ENCODE measurements at places on chromosomes 3 and 15.
A peak's percentile ranks its signal among the peaks of the same experiment; 100 is the strongest.

GRCh38 chr3:186254676-186255650 is 107.1 kb downstream of the DGKG start:
- peak; percentile 68 for DNase-seq

- DNase-seq = peak; percentile 53
These were observed 29.9 kb upstream of the ST3GAL6 start for GRCh38 chr3:98733053-98733811.

GRCh38 chr15:59104912-59105732 is at the start of gene CCNB2:
CCNB2 (plus strand) TSS chr15:59105146; CDS start chr15:59105269, 123 bp downstream.
- DNase-seq = peak; percentile 91

GRCh38 chr3:66702126-66702525 is 201.3 kb upstream of the LRIG1 start:
- no peak for DNase-seq

- no peak for DNase-seq
These were observed 207.1 kb downstream of the LRRN1 start for GRCh38 chr3:4006288-4006687.

DNA sequence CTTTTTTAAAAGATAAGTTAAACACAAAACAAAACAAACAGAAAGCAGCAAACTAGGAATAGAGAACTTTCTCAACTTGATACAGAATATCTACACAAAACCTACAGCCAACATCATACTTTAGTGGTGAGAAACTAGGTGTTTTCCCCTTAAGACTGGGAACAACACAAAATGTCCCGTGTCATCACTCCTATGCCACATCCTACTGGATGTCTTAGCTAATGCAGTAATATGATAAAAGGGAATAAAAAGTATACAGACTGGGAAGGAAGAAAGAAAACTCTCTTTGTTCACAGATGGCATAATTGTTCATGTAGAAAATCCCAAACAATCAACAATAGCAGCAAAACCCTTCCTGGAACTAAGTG is 45.9 kb downstream of the TMEM45A start:
- DNase-seq = no peak

- no peak for DNase-seq
These were observed 1.8 kb downstream of the PXK start for GRCh38 chr3:58334506-58334884.

DNA sequence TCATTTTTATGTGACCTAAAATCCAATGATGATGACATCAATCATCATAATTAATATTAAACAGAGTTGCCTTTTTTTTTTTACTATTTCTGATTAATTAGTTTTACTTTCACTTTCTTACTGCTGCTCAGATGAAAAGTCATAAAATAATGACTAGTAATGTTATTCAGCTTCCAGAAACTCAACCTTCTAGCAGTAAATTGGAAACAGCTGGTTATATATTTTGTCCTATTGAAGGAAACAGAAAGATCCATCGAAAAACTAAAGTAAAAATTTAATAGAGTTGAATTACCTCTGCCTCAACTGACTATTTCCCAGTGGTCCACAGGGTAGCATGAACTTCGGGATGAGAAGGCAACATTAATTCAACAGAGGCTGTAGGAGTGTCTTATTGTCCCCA is 107.1 kb upstream of the PTX3 start:
- no peak for DNase-seq

GRCh38 chr3:125398952-125399351 is 23.8 kb upstream of the ZNF148 start:
- DNase-seq = peak; percentile 26

GRCh38 chr15:23561914-23562313 is 3.6 kb upstream of the MKRN3 start:
- DNase-seq = no peak

- DNase-seq = no peak
These were observed 3.9 kb upstream of the PLCH1 start for GRCh38 chr3:155748611-155749365.

DNA sequence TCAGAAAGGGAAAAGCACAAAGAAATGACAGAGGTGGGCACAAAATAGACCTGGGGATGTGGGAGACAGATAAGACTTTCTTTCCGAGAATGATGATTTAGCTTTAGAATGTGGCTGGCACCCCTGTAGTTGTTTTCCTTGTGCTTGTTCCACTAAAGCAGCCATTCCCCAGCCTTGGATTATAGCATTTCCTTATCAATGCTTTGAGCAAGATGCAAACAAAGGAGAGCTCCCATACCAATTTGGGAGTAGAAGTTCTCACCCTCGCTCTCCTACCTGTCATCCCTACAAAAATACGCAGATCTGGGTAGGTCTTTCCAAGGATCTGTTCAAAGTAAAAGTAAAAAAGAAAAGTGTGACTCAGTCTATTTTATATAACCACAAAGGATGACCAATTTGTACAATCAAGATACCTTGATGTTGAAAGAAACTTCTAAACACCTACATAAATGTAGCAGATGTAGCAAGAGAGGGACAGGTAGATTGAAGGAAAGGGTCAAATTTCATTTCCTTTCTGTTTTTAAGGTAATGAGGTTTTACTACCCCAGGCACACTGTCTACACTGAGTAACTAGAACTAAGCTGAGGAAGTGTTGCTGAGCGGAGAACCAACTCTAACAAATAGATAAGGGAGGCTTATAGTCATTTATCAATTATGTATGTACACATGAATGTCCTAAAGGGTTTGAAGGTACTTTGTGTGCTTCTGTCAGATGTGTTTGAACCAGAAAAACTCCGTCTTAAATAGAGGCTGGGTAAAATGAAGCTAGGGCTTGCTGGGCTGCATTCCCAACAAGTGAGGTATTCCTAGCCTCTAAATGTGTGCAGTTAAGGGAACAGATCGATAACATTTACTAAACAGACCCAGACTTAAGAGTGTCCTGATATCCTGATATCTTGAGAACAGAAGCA is 91.1 kb upstream of the LRRN1 start:
- no peak for DNase-seq

GRCh38 chr3:71817262-71817661 is 32.3 kb upstream of the PROK2 start:
- DNase-seq = no peak

DNA sequence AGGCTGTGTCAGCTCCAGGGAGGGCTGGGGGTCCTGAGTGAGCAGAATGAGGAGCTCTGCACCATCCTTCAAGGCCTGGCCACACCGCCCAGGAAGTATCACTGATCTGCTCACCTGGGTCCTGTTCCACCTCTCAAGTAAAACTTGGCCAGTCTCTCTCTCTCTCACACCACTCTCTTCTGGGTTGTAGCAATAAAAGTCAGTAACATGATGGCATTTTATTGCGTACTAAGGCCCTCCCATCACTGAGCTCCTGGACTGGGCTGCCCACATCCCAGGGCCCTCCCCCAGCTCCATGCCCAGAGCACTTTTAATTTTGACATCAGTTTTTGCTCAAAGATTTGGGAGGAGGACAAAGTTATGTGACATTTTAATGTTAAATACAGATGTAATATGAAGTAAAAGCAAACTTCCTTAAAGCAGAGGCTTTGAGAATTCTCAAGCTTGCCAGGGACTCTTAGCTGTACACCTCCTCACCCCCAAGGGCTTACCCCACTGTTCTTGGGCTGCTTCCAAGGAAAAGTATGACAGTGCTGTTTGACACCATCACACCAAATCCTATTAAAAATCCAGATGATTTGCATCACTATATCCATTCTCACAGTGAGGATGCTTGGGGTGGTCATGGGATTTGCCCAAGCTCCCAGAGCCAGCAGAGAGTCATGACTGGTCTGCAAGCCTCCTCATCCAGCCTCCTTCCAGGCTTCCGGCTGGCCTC is 105.1 kb upstream of the SLCO2A1 start:
- DNase-seq = no peak

DNA sequence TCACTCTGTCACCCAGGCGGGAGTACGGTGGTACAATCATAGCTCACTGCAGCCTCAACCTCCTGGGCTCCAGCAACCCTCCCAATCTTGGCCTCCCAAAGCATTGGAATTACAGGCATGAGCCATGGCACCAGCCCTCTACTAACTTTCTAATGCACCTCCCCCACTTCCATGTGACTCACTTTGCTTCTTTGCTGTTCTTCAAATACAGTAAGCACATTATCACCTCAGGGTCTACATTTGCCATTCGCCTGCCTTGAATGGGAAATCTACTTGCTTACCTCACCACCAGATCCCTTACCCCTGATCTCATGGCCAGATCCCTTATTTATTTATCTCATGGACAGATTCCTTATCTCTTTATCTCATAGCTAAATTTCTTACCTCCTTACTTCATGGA is 235.3 kb downstream of the KCNMB2 start:
- DNase-seq = no peak

- DNase-seq = no peak
These were observed 191.5 kb downstream of the FOXB1 start for GRCh38 chr15:60195611-60196010.

DNA sequence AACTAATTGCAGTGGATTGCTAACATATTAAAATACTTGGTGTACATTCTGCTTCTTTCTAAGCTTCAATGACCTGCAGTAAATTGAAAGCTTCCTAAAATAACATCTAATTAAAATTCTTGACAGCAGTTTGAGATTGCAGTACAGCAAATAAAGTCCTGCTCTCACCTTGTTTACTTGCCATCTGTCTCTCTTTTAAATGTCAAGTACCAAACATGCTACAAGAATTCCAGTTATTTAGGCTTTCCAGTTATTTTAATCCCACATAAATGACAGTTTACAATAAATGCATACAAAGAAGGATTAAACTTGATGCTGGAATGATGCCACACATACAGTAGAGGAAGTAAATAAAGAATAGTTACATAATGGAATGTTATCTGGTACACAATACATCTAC is 33.2 kb downstream of the CBLB start:
- no peak for DNase-seq

- DNase-seq = no peak
These were observed 54.4 kb downstream of the CCDC66 start for GRCh38 chr3:56611364-56611763.

- DNase-seq = no peak
These were observed 170.2 kb upstream of the IL12A start for GRCh38 chr3:159818399-159818798.

DNA sequence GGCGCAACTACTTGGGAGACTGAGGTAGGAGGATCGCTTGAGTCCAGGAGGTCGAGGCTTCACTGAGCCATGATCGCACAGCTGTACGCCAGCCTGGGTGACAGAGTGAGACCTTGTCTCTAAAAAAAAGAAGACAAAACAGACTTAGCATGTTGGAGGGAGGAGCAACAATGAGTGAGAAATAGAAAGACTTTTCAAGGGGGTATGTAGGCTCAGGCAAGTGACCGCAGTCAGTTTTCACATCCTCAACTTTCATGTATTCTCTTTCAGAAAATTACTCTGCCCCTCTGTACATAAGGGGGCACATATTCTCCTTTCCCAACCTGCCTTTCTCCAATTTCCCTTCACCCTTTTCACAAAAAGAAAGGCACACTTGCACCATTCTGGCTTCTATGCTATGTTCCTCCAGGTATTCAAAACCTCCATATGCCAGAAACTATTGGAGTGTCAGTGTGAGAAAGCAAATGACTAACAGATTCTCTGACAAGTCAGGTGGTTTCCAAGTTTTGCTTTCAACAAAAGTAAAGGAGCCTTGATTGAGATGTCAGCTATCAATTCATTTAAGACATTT is 7.6 kb downstream of the NSUN3 start:
- DNase-seq = peak; percentile 21

GRCh38 chr3:148718982-148719862 is 21.5 kb downstream of the AGTR1 start:
- DNase-seq = no peak

- DNase-seq = no peak
These were observed 9.6 kb downstream of the EMC3 start for GRCh38 chr3:9976721-9977709.

GRCh38 chr15:72272213-72272996 is at the start of gene PARP6:
PARP6 (minus strand) TSS chr15:72272554; CDS start chr15:72267477, 5,077 bp downstream.
- peak; percentile 99 for DNase-seq

- DNase-seq = no peak
These were observed 49.7 kb downstream of the PDE8A start for GRCh38 chr15:85031086-85031943.

DNA sequence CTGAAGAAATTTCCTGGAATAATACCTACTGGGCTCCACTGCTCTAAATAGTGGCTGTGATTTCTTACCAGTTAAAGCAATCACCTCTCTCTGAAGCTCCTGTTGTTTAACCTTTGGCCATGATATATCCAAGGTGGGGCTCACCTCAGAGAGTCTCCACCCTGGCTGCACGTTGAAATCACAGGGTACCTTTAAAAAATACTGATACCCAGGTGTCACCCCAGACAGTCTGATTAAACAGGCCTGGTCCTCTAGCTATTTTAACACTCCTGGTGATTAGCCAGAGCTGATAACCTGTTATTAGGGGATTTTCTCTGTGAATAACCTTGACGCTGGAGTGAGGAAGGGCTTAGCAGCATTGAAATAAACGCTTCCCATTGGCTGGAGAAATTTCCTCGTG is 22.3 kb upstream of the ZBTB38 start:
- no peak for DNase-seq

GRCh38 chr15:80695099-80695910 is at the start of gene ABHD17C:
ABHD17C (plus strand) TSS chr15:80695310; CDS start chr15:80695430, 120 bp downstream.
- peak; percentile 92 for DNase-seq

GRCh38 chr15:24318981-24319380 is 356.6 kb upstream of the NPAP1 start:
- no peak for DNase-seq

DNA sequence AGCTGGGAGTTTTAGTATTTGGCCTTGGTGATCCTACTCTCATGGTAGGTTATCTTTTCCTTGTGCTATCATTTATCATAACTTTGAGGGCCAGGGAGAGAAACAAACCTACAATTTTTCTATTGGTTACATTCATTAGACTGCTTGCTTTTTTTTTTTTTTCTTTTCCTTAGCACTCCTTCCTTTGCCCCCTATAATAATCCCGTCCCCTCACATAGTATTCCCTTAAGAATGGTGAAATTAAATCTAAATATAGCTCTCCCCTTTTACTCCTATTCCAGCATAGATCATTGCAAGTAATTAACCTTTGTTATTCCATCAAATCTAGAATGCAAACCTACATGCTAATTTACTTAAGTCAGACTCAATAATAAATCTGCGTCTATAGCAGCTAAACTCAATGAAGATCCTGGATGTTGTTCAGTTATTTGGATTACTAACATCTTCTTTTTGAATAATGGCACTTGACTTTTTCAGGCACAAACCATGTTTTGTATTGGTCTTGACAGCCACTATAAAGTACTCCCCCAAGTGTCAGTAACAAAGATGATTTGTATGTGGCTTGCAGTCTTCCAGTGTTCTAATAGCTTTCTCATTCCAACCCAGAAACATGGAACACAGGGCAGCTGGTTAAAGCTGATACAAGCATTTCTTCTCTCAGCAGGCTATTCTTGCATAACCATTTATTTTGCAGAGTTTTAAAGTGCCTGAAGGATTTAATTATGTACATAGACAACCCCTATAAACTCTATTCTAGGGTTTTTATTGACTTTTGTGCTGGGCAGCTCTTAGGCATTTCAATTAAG is 420.6 kb downstream of the MECOM start:
- no peak for DNase-seq

- DNase-seq = no peak
These were observed 12.2 kb downstream of the CAV3 start for GRCh38 chr3:8745619-8746370.

- peak; percentile 23 for DNase-seq
These were observed 710 bp downstream of the ABHD10 start for GRCh38 chr3:111979434-111980038.
